ENCODE measurements at places on chromosomes 7 and 10.

DNA sequence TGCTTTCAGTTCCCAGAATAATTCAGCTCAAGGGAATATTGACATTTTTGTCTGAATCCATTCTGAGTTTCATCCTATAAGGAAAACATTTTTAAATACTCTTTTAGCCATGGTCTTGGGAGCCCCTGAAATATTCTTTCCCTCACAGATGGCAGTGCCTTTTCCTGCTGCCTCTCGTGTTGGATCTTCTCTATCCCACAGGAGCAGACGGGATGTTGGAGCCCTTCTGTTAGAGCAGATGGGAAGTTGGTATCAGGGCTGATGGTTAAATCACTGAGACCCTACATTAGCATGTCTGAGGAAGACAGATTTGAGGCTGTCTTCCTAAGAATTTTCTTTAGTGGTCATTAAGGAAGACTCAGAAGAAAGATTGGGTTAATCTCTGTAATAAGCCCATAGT is 737.8 kb downstream of the LRMDA start:
- no peak for DNase-seq

- no peak for DNase-seq
These were observed 244.0 kb downstream of the SORCS1 start for GRCh38 chr10:106920538-106920937.

- no peak for DNase-seq
These were observed 93.8 kb downstream of the CUX1 start for GRCh38 chr7:101910991-101911799.

- peak; percentile 63 for DNase-seq
These were observed 55.6 kb upstream of the DLX6 start for GRCh38 chr7:96949766-96950165.

DNA sequence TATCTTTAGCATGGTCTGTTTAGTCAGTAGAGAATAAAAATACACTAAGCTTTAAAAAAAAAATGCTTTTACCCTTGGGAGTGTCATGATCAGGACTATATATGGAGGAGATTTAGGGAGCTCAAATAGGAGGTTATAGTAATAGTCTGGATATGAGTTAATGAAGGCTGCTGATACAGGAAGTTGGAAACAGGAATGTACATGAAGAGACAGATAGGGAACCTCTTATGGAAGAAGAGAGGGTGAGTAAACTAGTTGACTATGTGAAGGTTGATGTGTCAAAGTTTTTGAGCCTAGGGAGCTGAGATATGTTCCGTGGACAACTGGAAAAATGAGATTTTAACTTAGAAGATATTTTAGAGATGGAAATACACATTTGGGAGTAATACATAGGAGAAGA is 472.0 kb upstream of the FZD8 start:
- no peak for DNase-seq

DNA sequence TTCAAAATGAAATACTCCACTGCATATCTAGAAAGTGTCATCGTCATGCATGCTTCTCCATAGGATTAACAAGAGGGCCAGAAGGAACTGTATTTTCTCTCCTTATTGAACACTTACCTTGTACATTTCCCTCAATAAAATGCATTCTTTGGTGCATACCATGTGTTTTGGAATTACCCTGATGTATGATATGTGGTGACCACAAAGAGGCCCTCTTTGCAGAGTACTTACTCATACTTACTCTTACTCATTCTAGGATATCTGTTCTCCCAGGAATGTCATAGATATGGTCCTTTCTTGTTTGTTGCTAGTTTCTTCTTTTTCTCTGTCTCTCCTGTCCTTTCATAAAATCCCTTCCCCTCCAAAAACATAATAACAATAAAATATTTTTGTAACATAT is 1087.1 kb upstream of the POT1 start:
- DNase-seq, result no peak

DNA sequence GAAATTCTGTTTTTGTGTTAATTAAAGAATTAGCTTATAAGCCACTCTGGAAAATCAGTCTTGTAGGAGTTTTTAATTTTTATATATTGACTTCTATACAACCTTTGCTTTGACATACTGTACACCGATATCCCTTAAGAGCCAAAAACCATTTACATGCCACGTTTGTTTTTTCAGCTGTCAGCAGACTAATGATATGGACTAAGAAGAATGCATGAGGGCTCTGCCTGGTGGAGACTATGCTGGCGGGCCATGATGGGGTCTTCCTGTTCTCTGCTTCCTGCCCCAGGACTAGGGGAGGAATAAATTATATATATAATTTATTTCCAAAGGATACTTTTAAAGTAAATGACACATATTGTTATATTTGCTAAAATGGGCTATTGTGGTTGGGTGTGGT is 96.3 kb downstream of the CDK14 start:
- no peak for DNase-seq

DNA sequence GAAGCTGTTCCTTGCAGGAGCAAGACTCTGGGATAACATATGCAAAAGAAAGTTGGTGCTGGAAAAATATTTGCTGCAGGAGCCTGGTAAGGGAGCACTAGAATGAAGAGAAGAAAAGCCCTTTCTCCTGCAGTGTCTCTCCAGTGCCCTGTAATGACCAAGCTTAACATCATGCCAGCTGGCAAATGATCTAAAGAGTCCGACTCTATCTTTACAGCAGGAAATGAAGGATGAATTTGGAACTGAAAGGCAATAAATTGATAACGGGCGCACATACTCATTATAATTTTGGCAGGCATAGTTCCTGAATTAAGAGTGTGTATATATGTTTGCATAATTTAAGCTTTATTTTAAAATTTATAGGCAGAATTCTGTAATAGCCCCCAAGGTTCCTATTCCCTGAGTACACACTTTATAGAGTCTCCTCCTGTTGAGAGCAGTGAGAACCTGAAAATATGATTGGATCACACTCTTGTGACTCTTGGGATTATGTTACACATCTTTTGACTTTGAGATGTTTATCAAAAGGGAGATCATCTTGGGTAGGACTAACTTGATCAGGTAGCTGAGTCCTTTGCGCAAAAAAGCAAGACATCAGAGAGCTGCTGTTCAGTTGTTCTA is 299.0 kb upstream of the MBL2 start:
- no peak for DNase-seq
